A549 treated with Mapracorat at 1 μM for 4 hours (cell line): ENCODE measurements at places on chromosomes 6 and 20. TPM values are rescaled to one million over a fixed set of nuclear protein-coding genes. Genes with fewer than 3 reads are reported as not detected.

CCM2L gene
- total RNA-seq: 0.27 to 0.61 TPM (median 0.35 TPM) in 5 replicates

CEP85L gene
- total RNA-seq: 1.3 to 2.2 TPM (median 1.9 TPM) in 5 replicates

SUN5 gene
- not detected in 5 replicates for total RNA-seq

SMLR1 gene
- not detected in 5 replicates for total RNA-seq

EMILIN3 gene
- 0.30 to 0.63 TPM (median 0.43 TPM) in 5 replicates for total RNA-seq

SAPCD1 gene
- total RNA-seq: 2.6 to 5.2 TPM (median 4.3 TPM) in 5 replicates

ISM1 gene
- total RNA-seq: 0.16 to 0.24 TPM (median 0.21 TPM) in 5 replicates

NHLRC1 gene
- 1.3 to 2.0 TPM (median 1.6 TPM) in 5 replicates for total RNA-seq

PHACTR1 gene
- total RNA-seq: not detected in 5 replicates

CLIC5 gene
- total RNA-seq: not detected in 5 replicates

SGK1 gene
- 61.3 to 101 TPM (median 68.7 TPM) in 5 replicates for total RNA-seq

SRPK1 gene
- 27.1 to 40.9 TPM (median 31.2 TPM) in 5 replicates for total RNA-seq

CLPSL2 gene
- total RNA-seq: 0.79 to 1.4 TPM (median 0.94 TPM) in 4 of 5 replicates, not detected in the other
